ENCODE measurements at places on chromosomes 7 and 10.

GRCh38 chr7:34341326-34341725 lies 316.7 kb upstream of the NPSR1 start:
- DNase-seq: no peak

GRCh38 chr10:99926925-99927720 lies 82.6 kb downstream of the DNMBP start:
- DNase-seq: no peak

- no peak for DNase-seq
Observed at GRCh38 chr7:117759950-117760640, 113.1 kb downstream of the CTTNBP2 start.

GRCh38 chr10:121375172-121375571 lies 223.1 kb downstream of the FGFR2 start:
- no peak for DNase-seq

GRCh38 chr7:43933902-43934560 lies 7.8 kb downstream of the UBE2D4 start:
- no peak for DNase-seq

Measured in CD4-positive, alpha-beta T cell treated with Interferon alpha-2 for 1 hour (primary cell).